ENCODE measurements at places on chromosomes 11 and 22. TPM values are rescaled to one million over a fixed set of nuclear protein-coding genes. Genes with fewer than 3 reads are reported as not detected.

MPZL2 gene
- 53.0 TPM for total RNA-seq

HEPHL1 gene
- not detected for total RNA-seq

- no peak for DNase-seq
- H3K27me3 ChIP-seq: no peaks in the 10 kb centered on the region
- no peaks in the 10 kb centered on the region for H3K4me1 ChIP-seq
- no peaks in the 10 kb centered on the region for H3K36me3 ChIP-seq
Observed at GRCh38 chr11:104049116-104049515, 12.7 kb downstream of the DDI1 start.

SCT gene
- not detected for total RNA-seq

DNA sequence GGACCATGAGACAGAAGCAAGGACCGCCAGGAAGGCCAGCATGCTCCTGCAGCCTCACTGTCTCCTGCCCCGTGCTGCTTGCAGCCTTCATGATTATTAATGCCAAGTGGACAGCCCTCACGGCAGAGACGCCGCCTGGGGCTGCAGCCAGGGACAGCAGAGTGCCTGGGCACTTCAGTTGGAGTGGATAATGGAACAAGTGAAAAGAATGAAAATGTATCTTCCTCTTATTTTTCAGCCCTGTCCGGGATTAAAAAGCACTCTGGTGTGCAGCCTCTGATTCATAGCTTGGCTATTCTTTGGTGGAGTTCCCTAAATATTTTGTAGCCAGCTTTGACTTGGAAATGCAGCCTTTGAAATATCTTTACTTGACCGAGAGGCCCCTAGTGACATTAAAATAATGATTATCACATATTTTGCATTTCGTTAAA lies 1404.2 kb downstream of the BRD1 start:
- no peak for DNase-seq
- no peak overlapping the region for H3K27ac ChIP-seq
- H3K36me3 ChIP-seq: no peaks in the 10 kb centered on the region

RIBC2 gene
- total RNA-seq: not detected

DNA sequence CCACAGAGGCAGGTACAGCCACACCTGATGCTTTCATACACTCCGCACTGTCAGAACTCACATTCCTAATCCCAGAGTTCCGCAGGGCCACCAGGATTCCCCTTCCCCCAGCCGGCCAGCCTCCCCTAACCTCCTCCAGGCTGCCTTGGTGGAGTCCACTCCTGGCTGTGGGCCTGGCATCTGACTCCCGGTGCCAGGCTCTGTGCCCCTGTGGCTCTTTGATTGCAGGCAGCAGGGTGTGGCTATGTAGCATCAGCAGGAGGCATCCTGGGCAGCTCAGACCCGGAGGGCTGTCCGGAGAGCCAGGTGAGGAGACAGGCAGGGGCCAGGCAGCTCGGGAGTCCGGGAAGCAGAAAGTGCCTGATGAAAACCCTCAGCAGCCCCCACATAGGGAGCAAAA lies 1432.9 kb downstream of the BRD1 start:
- H3K4me1 ChIP-seq: no peaks in the 10 kb centered on the region
- H3K27ac ChIP-seq: no peak overlapping the region
- no peaks in the 10 kb centered on the region for H3K27me3 ChIP-seq

- H3K4me1 ChIP-seq: no peaks in the 10 kb centered on the region
- H3K27me3 ChIP-seq: no peaks in the 10 kb centered on the region
- no peak for DNase-seq
- no peaks in the 10 kb centered on the region for H3K36me3 ChIP-seq
Observed at GRCh38 chr11:129828301-129828836, 12.7 kb downstream of the TMEM45B start.

Data from ascending aorta (tissue), 2 donors.